CD4-positive, alpha-beta T cell treated with Interleukin-1 beta for 1 hour (primary cell): ENCODE measurements at places on chromosomes 3 and 15.

DNA sequence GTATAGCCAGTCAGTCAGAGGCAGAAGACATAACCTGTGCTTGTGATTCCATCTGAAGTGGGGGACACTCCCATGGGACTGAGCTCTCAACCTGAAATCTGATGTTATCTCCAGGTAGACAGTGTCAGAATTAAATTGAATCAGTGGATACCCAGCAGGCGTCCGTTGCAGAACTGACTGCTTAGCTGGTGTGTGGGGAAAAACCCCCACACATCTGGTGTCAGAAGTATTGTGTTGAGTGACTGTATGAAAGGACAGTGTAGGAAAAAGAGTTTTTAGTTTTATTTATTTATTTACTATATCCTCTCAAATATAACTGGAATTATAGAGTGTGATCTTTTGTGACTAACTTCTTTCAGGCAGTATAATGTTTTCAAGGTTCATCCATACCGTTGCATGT lies 10.4 kb downstream of the KPNA4 start:
- no peak for DNase-seq

DNA sequence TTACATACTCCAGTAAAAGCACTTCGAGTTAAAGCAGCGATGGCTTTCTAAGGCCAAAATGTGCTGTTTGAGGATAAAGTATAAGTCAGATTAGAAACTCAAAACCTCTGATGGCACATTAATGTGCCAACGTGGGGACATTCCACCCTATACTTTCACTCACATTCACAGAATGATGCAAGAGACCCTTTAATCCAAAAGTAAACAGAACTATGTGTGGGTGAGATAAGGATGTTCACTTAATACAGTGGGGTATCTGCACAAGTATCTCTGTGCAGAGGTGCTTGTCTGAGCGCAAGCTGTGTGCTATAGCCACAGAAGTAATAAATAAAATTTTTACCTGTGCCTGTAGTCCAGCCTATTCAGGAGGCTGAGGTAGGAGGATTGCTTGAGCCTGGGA lies 100.3 kb upstream of the CHL1 start:
- DNase-seq, result no peak

DNA sequence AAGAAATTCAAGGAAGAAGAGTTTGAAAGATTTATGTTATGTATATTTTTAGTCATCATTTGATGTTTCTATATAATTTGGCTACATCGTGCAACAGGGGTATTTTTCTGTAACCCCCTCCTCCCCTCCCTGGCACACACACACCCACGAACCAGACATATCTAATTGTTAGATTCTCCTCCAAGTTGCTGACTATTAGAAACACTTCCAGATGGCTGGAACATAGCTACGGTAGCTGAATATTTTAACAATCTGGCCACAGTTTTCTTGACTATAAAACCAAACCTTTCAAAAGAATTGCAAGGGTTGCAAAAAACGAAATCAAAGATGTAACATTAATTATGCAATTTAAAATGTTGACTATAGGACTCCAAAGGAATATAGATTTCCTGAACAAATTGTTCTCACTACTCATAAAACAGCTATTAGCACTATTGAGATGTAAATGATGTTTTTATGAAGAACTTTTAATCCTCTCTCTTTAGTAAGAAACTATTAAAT lies 154.4 kb downstream of the CHL1 start:
- DNase-seq, result no peak

DNA sequence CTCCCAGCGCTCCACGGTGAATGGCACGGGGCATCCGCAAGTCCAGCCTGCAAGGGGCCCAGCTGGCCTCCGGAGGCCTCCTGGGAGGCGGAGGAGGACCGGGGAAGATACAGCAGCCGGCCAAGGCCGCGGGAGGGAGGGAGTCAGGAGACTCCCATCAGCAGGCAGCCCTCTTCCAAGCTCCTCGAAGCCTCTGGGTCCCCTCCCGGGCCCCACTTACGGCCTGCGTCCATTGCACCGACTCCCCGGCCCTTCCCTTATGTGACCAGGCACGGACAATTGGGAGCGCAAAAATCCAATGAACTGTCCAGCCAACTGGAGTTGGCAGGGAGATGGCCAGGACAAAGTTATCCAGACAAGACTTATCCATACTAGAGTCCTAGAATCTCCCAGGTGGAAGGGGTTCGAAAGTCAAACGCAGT lies 668 bp downstream of the MFGE8 start:
- no peak for DNase-seq

GRCh38 chr3:195892105-195893043 lies 16.0 kb downstream of the TNK2 start:
- no peak for DNase-seq

GRCh38 chr3:93855401-93855800 lies 118.3 kb downstream of the PROS1 start:
- no peak for DNase-seq

DNA sequence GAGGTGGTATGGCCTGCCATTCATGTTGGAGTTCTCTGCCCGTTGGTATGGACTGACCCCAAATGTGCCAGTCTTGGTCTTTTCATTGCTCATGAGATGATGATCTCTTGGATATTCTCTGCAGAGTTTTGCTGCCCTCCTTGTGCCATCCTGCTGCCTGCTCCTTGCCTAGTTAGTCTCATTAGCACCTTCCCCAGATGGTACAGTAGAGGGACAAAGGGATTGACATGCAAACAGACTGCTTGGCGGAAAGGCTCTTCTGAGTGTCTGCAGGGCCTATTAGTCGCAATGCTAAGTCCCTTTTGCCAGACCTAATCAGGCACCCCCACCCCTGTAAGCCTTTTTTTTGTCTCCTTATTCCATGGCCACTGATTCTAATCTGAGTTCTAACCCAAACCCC lies 90.6 kb downstream of the ARNT2 start:
- DNase-seq, result no peak

DNA sequence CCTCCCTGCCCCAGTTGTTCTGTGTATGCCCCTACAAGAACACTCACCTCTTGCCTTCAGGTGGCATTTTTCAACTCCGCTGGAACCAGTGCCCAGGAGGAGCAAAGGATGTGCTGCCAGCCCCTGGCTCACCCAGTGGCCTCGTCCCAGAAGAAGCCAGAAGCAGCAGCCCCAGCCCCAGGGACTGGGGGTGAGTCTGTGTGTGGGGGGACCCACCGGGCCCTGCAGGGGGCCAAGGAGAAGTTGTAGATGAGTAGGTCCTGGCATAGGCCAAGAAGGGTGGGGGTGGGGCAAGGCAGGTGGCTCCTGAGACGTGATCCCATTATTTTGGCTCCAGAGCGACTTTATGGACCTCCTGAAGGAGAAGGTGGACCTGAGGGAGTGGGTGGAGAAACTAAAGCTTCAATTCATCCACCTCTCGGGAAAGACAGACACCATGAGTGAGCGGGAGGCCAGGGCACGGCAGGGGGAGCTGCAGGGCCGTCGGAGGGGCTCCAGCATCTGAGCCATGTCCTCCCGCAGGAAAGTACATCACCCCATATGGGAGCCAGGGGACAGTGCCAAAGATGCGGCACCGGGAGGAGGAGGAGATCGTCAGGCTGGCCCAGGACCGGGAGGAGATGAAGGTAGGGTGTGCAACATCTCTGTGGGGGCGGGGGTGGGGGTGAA lies 29.3 kb downstream of the NGRN start:
- no peak for DNase-seq

DNA sequence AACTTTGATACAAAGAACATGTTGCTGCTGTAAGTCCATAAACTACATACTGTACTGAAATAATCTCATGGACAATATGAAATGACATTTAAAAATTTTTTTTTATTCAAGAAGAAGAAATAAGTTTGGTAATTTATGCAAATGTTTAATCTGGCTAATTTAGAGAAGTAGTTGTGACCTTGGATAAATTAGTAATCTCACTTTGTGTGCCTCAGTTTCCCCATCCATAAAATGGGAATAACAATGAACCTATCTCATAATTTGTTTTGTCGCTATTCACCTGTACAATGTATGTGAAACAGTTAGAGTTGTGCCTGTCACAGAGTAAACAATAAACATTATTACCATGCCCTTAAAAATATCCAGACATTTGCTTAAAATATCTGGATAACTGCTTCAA lies 15.3 kb upstream of the DPH6 start:
- no peak for DNase-seq

DNA sequence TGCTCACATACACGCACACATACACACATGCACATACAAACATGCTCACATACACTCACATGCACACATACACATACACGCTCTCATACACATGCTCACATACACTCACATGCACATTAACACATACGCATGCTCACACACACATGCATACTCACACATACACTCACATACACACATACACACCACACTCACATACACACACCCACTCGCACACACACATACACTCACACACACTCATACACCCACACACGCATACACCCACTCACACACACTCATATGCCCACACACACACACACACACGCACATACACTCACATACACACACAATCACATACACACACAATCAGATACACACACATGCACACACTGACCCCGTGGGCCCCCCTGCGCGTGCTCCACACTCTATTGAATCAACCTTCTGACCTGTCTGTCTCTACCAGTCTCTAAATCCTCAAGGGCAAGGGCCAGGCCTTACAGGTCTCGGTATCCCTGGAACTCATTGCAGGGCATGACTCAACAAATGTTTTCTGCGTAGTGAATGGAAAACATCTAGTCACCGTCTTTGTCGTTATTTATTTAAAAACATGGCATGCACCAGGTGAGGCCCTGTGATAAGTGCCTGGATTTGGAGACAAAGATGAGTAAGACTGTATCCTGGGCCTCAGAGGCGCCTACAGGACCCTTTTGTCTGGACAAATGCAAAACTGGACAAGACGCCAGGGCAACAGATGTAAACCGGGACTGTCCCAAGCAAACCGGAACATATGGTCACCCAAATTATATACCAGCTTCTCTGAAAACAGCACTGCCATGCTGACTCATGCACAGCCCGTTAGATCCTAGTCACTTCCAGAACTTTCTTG lies 41.8 kb downstream of the GRK7 start:
- DNase-seq, result no peak

- peak; percentile 36 for DNase-seq
These were observed 19.7 kb upstream of the CYP11A1 start for GRCh38 chr15:74387141-74387541.

DNA sequence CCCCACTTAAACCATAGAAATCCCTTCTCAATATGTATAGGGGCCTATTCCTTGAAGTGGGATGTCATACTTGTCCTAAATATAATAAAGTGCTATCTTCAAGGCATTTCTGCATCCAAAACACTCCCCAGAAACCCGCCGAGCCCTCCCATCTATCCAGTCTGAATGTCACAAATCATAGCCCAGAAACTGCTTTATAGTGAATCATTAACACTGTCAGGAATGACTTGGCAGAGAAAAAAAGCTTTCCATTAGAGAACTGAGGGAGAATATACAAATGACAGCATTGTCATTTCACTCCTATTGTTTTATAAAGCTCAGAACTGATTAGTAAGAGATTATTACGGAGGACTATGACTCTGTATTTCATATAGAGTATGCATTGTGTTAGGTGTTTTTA lies 48.4 kb upstream of the MEIS2 start:
- DNase-seq, result no peak

DNA sequence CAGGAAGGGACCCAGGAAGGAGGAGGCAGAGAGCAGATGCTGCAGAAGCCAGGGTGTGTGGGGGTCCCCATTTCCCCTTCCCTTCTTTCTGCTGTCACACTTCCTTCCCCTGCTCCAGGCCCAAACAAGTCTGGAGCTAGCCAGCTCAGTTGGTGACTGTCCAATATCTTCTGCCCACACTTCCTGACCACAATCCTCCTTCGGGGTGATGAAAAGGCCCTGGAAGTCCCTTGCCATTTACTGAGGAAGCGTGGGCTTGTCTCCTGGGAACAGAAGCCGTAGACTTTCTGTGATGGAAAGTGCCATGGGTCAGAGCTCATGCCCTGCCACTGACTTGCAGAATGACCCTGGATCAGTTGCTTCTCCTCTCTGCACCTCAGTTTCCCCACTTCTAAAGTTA lies 39.0 kb downstream of the ANAPC13 start:
- DNase-seq, result no peak

DNA sequence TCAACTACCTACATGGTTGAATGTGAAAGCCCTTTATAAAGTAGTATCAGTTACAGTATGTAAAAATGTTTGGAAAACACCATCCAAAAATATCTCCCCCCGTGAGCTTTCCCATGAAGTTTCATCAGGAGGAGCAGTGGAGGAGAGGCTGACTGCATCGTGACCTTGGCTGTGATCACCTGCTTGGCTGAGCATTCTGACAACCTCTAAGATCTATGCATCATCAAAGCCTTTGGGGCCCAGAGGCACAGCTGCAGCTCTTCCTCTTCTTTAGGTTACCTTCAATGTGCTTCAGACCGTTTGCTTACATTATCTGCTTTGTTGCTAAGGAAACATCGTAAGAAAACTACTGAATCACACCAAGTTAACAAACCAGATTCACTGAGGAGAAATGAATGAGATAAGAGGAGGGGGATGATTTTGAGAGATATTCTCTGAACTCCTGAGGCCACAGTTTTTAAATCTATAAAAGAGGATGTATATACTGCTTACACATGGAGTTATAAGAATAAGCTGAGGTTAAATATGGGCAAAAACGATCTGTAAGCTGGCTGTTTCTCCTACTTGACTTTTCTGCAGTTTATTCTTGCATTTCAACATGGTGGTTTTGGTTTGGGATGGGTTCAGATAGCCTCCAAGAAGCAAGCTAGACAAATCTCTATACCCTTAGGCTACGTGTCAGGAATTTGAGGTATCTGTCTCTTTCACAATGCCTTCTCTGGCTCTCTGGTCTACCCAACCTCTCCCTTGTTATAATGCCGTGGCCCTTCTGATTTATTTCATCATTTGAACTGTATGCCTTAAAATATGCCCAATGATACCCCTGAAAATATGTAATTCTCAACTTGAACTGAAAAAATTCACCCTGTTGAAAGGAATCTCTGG lies 4.0 kb downstream of the GCSAM start:
- peak; percentile 81 for DNase-seq

DNA sequence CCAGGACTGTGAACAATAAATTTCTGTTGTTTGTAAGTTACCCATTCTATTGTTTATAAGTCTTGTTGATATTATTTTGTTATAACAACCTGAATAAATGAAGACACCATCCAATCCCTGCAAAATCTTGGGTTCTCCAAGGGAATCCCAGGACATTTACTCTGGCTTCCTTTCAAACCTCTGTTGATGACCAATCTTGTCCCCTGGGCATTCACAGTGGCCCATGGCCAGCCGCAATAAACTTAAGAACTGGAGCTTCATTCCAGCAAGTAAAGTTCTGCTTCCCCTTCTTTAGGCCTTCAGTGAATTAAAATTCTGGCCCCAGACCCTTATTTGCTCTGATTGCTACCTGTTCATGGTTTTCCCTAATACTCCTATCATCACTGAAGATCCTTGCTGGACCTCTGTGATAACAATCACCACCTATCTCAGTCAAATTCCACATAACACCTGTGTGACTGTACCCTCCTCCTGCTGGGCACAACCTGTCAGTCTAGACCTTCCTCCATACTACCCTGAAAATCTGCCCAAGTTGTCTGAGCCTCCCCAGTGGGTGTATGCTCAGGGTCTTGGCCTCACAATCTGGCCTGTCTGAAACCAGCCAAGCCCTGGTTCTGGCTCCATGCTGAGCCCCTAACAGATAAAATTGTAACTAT lies 153.1 kb downstream of the SEMA6D start:
- no peak for DNase-seq

GRCh38 chr3:41053220-41053619 lies 146.1 kb upstream of the CTNNB1 start:
- no peak for DNase-seq

GRCh38 chr3:128317101-128317697 lies 149.5 kb downstream of the DNAJB8 start:
- no peak for DNase-seq

GRCh38 chr3:134074790-134075567 lies 45.3 kb upstream of the SLCO2A1 start:
- DNase-seq, result no peak
